HS-5 (cell line): ENCODE measurements at places on chromosomes 6 and 20.

DNA sequence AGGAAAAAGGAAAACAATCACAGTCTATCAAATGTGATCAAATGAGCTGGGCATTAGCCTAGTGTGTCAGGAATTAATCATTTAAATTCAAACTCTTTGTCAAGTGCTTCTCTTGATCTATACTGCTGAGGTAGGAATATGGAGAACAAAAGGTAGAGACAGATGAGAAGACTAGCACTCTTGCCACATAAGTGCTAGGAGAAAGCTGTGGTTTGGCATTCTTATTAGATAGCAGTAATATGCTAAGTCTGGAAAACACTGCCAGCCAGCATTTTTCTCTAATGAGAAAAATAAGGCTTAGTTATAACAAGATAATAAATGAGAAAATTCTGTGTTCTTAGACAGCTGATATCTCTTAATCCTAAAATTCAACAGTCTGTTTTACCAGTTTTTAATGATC lies 38.9 kb downstream of the ORC3 start:
- no peak for DNase-seq

GRCh38 chr6:41650120-41650519 lies 11.9 kb downstream of the MDFI start:
- DNase-seq = no peak

- no peak for DNase-seq
These were observed 208.2 kb upstream of the RIN2 start for GRCh38 chr20:19549896-19550295.

- DNase-seq = no peak
These were observed 83.3 kb upstream of the ID4 start for GRCh38 chr6:19753826-19754225.

DNA sequence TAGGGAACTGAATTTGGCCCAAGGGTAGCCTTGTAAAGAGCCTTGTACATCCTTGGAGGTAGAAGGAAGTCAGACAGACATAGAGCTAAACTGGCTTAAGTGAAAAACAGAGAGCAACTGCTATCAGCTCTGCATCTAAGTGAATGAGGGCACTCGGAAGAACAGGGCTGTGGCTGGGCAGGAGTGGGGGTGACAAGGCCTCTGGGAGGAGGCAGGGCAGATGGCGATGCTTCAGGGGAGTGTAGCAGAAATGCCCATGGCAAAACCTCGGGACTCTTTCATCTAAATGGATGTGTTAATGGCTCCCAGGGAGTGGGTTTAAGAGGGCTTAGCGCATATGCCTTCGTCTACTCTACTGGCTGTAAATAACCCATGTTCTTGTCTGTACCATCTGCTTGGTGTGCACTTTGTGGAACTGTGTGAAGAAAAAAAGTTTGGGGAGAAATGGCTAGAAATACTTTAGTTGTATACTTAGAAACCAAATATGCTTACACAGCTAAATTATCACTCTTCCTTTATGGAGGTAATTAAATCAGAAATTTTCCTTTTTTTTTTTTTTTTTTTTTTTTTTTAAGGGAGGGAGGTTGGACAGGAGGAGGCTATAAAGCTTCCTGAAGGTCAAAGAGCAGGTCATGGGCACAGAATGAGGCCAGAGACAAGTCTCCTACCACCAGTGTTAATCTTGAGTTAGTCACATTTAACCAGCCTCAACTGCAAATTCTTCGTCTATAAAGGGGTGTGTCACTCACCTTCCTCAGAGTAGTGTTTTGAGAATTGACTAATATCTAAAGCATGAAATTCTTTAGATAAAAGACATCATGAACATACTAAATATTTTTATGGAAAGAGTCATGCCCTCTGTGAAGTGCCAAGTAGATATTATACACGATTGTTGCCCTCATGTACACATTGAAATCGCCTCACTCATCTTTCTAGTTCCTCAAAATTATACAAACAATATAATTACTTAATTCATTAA lies 60.9 kb downstream of the FYN start:
- peak; percentile 71 for DNase-seq

- no peak for DNase-seq
These were observed 314.5 kb downstream of the UTRN start for GRCh38 chr6:144599615-144600014.
